Neural progenitor cell (in vitro differentiated cells): ENCODE measurements at places on chromosomes 1 and 21.

GRCh38 chr1:173161510-173162221, 45.5 kb downstream of the TNFSF4 start:
- DNase-seq, result no peak

- DNase-seq, result no peak
Observed at GRCh38 chr1:32619701-32620485, 30.5 kb downstream of the ZBTB8OS start.

DNA sequence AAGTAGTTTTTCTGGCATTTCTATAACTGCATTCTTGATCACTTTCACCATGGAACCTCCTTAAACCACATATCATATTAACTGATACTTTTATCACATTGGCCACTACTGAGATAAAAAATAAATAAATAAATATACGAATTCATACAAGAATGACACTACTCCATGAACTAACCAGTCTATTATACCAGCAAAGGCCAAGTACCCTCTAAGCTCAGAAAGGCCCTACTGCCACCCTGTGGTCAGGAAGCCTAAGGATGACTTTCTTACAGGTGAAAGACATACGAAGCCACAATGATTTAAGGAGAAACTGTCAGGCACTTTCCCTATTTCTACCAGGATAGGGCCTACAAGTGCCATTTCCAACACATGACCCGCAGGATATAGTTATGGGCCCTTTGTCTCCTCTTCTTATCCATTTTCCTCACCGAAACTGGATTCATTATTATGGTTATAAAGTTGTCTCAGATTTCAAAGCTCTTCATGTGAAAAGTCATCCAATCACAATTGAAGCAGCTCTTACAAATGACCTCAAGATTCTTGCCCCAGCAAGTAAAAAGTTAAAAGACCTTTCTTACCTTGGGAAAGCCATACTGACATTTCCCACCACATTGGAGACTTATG, 23.9 kb downstream of the DNAJC8 start:
- peak; percentile 66 for DNase-seq

- peak; percentile 95 for DNase-seq
Observed at GRCh38 chr1:25239681-25240541, 7.3 kb downstream of the RSRP1 start.

GRCh38 chr1:26346274-26347033, 7.5 kb downstream of the CRYBG2 start:
- DNase-seq, result no peak

DNA sequence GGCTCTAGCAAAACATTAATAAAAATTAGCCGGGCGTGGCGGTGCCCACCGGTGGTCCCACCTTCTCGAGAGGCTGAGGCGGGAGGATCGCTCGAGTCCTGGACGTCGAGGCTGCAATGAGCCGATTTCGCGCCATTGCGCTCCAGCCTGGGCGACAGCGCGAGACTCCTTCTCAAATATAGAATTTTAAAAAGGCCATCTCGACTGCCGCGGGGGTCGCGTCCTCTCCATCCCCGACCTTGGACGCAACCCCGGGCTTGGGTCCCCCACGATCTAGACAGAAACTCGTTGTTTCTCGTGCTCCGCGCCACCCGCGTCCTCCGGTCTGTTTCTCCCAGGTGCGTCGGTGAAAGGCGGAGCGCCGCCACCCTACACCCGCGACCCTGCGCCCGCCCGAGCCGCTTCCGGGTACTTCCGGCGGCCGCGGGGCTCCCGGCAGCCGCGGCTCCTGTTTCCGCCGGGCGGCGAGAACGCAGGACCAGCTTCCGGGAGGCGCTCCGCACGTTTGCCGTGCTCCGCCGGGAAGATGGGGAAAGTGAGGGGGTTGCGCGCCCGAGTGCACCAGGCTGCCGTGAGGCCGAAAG, at the start of gene SLX9:
Gene SLX9 (plus strand): TSS at position 498 of the 584 bp plus-strand sequence. CDS start 29 bp downstream, at position 527.
- peak; percentile 92 for DNase-seq

- DNase-seq, result no peak
Observed at GRCh38 chr1:239232921-239233320, 153.4 kb upstream of the CHRM3 start.

GRCh38 chr1:206905295-206906164, 8.3 kb downstream of the IL24 start:
- DNase-seq, result no peak

DNA sequence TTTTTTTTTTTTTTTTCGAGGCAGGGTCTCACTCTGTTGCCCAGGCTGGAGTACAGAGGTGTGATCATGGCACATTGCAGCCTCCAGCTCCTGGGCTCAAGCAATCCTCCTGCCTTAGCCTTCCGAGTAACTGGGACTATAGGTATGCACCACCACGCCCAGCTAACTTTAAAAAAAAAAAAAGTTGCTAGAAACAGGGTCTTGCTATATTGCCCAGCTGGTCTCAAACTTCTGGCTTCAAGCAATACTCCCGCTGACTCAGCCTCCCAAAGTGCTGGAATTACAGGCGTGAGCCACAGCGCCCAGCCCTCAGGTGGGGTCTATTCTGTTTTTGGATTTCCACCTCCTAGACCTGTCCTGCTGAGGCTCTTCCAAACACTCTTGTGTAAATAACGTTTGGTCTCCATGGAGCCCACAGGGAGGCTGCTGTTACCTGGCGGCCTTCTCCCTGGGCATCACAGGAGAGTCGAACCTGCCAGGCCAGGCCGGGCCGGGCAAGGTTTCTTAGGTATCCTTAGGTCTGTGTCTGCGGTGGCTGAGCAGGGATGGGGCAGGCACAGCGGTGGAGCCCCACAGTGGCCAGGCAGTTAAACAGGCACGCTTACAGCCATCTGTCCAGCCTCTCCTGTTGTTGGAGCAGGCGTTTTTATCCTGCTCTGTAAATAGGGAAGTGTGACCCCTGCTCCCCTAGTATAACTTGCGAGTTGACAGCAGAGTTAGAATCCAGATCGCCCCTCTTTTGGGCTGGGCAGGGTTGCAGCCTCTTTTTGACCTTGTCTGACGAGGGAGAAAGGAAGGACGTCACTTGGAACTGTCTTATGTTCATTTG, 18.8 kb downstream of the PLEKHM2 start:
- no peak for DNase-seq

DNA sequence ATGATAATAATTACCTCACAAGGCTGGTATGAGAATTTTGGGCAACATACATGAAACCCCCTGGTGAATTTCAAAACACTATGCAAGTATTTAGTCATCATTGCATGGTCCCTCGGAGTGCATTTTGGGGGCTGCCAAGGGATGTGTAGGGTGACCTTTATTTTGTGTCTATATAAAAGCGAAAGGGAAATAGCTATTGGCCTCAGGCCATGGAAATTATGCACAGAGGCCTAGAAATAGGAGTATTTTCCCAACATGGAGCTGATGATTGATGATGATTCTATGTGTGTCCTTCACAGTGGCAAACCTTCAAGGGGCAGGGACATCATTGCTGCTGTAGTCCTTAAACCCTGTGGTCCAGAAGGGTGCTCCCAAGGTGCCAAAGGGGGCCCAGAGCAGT, 265.5 kb downstream of the ST6GALNAC3 start:
- no peak for DNase-seq

- DNase-seq, result no peak
Observed at GRCh38 chr1:204391629-204392028, 20.0 kb downstream of the PPP1R15B start.

GRCh38 chr1:158203693-158204457, 23.2 kb downstream of the CD1D start:
- peak; percentile 76 for DNase-seq

DNA sequence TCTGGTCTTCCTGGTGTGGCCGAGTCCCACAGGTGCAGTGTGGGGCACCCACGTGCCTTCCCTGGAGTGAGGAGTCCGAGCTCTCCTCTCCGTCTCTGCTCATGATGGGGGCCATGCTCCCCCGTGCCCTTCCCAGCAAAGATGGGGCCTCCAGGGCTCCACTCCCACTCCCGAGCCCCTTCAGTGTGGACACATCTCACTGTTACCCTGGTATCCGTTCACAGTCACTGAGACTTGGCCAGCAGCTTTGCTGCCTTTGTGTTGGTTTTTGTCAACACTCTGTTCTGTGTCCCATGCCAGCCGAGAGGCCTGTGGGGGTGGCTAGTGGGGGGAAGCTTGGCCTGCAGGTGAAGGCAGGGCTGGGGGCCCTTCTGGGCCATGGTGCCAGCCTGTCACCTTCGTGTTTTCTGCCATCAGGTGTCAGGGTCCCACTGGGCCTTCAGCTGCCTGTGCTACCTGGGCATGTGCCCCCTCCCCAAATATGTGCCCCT, 46.9 kb upstream of the POFUT2 start:
- no peak for DNase-seq

DNA sequence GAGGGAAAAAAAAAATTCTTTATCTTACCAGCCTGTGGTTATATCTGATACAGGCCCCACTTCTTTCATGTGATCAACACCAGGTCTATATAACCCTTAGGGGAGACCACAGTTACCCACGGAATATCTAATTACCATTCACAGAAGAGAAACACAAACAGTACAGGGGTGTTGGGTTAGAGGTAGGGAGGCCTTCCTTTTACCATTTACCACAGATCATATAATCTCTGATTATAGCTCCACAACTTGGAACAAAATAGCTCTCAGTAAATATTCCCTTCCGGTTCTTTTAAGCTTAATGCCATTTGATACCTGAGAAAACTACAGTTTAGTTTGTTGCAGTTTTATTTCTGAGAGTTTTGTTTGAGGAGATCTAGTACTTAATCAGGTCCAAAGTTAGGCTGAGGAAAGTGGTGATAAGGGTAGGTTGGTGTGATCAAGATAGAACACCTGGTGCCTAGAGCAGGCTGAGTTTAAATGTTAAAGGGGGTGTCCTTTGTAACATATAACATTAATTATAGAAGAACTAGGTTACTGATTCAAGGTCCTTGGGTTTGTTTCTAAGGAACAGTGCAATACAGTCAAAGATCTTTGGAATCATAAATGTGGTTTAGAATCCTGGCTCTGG, 14.1 kb downstream of the EPB41 start:
- DNase-seq, result no peak

DNA sequence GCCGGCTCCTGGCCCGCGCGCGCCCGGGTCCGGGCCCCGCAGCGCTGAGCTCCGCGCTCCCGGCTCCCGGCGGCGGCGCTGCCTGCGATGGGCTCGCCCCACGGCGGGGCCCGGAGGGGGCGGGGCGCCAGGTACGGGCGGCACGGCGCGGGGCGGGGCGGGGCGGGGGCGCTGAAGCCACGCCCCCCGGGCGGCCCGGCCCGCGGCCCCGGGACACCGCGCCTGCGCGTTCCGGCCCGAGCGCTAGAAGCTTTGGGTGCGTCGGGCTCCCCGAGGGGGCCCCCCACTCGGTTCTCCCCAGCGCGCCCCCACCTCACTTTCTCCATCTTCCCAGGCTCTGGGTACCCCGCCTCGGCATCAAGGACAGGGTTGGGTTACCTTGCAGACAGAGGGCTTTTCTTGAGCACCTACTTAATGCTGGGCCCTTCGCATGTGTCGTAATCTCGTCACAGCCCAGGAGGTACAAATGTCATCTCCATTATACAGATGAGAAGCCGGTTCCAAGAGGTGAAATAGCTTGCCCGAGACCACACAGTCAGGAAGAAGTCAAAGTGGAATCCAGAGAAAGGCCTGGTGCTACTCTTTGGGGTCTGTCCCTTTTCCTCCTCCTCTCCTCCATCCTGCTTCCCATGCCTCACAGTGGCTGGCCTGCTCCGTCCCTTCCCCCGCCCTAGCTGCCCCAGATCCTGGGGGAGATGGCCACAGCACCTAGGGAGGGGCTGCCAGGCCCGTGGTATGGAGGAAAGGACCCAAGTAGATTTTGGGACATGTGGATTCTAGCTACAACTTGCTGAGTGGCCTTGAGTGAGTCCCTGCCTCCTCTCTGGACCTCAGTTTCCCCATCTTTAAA, 46.5 kb downstream of the RAP1GAP start:
- peak; percentile 93 for DNase-seq

- no peak for DNase-seq
Observed at GRCh38 chr1:69651656-69652055, 83.9 kb downstream of the LRRC7 start.

DNA sequence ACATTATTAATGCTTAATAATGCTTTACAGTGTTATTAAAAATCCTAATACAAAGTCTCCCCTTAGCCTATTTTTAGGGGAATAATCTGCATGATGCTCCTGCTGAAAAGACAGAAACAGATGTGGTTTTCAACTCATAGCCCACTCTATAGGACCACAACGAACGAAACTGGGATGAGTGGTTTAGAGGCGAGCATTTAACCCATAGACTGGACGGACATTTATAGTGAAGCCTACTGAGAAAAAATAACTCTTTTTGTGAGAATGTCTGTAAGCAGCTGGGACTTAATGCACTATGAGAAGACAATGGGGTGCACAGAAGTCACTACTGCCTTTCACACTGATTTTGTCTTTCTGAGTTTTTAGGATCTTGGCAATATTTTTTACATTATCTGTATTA, 1599.6 kb upstream of the B3GALT2 start:
- DNase-seq, result no peak

GRCh38 chr1:35432231-35432630, 125.0 kb downstream of the KIAA0319L start:
- no peak for DNase-seq

DNA sequence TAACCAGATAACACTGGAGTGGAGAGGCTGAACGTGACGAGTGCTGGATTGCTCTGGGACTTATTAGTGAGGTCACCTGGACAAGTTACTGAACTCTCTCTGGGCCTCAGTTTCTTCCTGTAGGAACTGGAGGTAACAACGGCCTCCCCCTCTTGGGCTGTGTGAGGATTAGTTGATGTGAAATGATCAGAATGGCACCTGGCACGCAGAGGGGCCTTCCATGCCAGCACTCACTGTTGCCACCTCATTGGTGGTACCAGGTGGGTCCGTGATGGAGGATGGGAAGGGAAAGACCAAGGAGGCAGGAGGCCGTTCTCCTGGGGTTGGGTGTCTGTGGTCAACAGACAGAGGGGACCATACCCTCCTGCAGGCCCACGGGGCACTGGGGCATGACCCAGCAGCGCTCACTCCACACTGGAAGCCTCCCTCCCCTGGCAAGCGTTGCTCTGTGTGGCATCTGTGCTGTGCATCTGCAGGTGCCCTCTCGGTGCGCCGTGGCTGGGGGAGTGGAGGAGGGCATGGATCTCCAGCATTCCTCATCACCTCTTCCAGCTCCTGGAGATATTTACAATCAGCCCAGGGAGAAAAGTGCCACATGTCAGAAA, 349.5 kb upstream of the VAMP3 start:
- DNase-seq, result no peak

DNA sequence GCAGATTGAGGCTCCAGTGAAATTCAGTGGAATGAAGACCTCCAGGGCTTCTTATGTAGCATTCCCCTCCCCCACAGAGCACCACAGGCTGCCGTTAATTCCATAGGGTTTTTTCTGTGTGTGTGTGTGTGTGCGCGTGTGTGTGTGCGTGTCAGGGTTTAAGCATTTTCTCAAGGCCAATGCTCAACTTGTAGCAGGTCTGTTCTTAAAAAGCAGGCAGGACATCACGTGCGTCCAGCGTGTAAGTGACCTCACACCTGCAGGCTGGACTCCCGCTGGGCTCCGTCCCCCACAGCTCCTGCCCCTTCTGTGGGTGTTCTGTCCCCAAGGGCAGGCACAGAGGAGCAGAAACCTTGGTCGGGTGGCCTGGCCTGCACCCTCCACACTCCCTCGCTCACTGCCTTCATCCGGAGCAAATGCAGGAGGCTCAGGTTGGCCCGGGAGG, 5.3 kb downstream of the PRDM16 start:
- DNase-seq, result peak; percentile 67

GRCh38 chr1:43773821-43774220, 66.5 kb downstream of the ST3GAL3 start:
- no peak for DNase-seq

- DNase-seq, result no peak
Observed at GRCh38 chr21:44576025-44576420, 2.5 kb downstream of the KRTAP10-4 start.

GRCh38 chr1:84271441-84272151, 29.9 kb upstream of the SAMD13 start:
- peak; percentile 54 for DNase-seq
